ENCODE measurements at places on chromosomes 11 and 22.

GRCh38 chr11:114401311-114401710, 845 bp downstream of the RBM7 start:
- DNase-seq, result no peak

- DNase-seq, result no peak
Measured at GRCh38 chr11:95499516-95500135, 268.6 kb upstream of the SESN3 start.

DNA sequence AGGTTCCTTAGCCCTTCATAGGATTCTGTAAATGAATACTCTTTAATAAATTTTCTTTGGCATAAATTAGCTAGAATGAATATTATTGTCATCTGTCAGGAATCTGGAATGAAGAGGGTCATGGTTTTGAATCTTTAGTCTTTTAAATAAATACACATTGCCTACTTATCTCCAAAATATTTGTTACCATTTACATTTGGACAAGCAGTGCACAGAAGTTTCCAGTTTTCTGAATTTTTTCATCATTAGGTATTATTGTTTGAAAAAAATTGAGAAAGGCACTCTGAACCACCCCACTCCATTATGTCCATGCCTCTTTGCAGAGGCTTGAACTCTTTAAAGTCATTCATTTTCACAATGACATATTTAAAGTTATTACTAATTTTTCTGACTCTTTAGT, 549.0 kb upstream of the LUZP2 start:
- DNase-seq, result no peak

DNA sequence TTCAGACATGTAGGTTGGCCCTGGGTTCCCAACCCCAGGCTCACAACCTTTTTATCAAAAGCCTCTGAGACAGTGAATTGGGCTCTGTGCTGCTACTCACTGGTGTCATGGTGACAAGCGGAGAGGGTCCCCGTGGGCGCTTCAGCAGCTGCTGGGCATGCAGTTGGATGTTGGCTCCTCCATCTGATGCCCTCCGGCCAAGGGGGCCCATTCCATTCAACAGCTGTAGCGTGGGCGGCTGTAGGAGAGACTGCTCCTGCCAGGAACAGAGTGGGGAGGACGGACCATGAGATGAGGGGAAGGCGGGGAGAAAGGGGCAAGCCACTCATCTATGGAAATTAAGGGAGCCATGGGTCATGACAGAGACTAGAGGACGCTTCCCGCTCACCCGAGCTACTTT, 36.0 kb upstream of the APOA1 start:
- no peak for DNase-seq

GRCh38 chr22:20630873-20631617, 123.6 kb downstream of the MED15 start:
- DNase-seq, result no peak
